ENCODE measurements at places on chromosomes 2 and 18.

DNA sequence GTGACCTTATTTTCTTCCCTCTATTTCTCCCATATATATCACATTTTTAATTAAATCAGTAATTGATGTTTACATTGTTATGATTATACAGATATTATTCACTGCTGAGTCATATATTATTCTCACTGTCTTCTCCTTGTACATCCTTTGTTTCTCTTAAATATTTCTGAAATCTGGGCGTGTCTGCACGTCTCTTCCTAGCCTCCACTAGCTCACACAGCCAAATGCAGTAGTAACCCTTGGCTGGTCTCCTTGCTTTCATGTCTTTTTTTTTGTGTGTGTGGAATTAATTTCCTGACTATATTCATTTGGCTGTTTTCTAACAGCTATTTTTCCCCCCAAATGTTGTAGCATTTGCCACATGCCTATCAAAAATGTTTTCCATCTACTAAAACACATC, 15.8 kb downstream of the CCNYL1 start:
- no peak for DNase-seq

GRCh38 chr2:196915507-196916189, 10.9 kb downstream of the PGAP1 start:
- DNase-seq = no peak

DNA sequence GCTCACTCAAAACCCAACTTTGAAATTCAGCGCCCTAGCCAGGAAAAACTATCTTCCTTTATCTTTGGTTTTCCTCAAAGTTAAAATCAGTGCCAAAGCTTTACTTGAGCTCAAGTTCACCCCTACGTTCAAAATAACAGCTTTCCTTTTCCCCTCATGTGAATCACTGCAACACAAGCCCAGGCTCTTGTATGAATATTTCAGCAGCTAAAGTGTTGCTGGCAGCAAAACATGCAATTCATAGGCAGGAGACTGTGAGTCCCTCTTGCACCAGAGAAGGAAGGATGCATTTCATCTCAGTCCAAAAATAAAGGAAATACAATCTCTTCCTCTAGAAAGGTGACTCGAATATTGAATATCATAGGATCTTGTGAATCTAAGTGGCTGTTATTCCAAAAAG, 461.3 kb upstream of the SOX11 start:
- no peak for DNase-seq

DNA sequence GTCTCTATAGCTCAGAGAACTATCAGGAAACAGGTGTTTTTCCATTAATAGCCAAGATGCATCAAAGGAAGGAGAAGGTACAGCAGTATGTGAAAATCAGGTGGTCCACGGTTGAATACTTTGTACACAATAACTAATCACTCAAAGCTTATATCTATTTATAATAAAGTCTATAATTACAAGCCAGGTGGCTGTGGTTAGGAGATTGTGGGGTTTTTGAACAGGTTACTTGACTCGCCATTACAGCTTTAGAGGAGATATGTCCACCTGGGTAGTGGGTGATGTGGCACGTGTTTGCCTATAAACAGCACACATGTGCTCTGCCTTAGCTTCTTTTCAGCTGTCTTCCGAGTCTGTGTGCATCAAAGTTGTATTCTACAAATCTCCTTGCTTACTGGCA, 892.2 kb upstream of the ZEB2 start:
- no peak for DNase-seq

DNA sequence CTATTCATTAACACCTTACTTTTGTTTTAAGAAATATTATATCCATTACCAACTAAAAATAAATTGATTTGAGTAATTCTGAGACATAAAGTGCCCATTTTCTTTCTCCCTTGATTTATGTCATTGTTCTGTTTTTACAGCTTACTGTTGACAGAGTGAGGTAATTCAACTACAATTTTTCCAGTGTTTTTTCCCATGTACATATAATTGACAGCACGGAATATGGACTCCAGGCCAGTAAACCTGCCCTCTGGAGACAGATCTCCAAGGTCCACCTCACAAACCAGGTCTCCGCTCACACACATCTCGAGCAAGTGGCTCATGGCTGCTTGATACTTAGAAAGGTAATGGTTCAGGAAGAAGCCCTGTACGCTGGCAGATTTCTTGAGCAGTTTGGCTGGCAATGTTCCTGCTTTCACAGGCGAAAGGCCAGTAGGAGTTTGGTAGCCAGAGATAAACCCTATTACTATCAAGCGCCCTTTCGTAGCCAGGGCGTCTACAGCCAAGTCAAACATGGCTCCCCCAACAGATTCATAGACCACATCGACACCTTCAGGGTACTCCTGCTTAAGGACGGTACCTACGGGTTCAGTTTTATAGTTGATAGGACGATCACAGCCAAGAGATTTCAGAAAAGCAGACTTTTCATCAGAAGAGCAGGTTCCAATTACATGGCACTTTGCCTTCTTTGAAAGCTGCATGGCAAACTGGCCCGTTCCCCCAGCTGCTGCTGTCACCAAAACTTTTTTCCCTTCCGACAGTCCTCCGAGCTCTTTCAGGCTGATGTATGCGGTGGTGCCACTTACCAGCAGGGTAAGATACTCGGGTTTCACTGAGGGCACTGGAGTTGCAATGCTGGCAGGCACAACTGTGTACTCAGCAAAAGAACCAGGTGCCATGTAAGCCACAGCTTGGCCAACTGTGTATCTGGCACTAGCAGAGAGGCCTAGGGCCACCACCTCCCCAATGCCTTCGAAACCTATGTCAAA, 7.4 kb downstream of the PTGR3 start:
- no peak for DNase-seq

DNA sequence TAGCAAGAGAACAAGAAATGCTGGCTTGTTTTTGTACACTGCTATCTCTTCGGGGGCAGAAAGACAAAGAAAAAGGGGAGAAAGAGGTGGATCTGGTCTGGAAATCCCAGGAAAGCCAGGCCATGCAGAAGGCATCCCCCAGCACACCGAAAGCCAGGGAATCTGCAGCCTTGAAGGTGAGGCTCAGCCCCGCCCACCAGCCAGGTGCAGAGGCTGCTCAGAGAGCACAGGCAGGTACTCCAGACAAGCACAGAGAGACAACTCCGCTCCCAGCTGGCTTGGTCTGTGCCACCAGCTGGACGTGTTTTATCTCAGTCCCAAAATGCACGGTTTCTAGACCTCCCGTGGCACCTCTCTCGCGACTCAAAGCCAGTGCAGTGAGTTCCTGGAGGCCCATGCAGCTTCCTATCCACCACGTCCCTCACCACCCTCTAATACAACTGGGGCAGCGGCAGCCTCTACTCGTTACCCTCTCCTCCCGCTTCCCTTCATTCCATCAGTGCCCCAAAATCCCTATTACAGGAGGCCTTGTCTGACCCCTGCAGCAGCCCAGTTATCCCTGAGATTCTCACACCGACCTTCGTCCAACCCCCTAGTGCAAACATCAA, 62.8 kb downstream of the HDAC4 start:
- no peak for DNase-seq

DNA sequence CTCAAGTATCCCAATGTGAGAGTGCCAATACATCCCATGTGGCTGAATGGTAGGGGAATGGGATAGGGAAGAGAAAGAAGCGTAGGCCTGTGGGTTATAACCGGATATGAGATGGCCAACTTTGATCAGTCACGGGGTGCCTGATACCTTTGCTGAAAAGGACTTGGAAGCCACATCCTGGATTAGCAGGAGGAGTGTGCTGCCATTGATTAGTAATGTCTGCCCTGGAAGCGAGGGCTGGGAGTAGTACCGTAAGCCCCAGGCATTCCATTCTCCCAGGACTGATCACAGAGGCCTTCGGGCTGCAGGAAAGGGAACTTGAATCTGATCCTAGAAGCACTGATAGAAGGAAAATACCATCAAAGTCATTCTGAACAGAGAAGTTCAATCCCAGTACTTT, 218.5 kb downstream of the TFCP2L1 start:
- DNase-seq = no peak

Data from activated CD8-positive, alpha-beta memory T cell treated with anti-CD3 and anti-CD28 coated beads for 1 hour (primary cell).